ENCODE measurements at places on chromosomes 5 and 9.

- no peak for DNase-seq
Measured at GRCh38 chr5:58201922-58202648, 257.8 kb downstream of the PLK2 start.

DNA sequence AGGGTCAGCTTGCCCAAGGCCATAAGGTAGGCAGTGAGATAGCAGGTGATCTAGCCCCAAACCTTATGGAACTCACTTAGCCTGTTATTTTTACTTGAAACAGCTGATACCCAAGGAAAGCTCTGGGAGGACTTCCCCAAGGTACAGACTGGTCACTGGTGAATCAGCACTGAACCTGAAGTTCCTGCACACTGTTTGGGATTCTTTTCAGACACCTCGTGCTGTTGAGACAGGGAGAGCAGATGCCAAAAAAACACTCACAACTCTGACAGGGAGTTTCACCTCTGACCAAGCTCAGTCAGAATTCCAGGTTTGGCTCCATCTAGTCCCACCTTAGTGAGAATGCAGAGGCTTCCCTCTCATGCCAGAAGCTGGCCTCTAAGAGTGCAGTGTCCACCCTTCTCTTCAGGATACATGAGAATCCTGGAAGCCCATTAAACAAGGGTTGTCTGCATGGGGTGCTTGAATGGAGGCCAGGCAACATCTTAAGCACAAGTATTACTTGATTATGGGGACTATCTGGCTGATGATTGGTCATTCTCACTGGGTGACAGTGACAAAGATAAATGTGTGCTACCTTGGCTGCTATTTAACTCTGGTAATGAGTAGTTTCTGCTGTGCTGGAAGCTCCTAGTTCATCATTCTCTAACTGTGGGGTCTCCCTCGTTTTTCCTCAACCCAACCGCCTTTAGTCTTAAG lies 122.8 kb upstream of the SLIT3 start:
- no peak for DNase-seq

DNA sequence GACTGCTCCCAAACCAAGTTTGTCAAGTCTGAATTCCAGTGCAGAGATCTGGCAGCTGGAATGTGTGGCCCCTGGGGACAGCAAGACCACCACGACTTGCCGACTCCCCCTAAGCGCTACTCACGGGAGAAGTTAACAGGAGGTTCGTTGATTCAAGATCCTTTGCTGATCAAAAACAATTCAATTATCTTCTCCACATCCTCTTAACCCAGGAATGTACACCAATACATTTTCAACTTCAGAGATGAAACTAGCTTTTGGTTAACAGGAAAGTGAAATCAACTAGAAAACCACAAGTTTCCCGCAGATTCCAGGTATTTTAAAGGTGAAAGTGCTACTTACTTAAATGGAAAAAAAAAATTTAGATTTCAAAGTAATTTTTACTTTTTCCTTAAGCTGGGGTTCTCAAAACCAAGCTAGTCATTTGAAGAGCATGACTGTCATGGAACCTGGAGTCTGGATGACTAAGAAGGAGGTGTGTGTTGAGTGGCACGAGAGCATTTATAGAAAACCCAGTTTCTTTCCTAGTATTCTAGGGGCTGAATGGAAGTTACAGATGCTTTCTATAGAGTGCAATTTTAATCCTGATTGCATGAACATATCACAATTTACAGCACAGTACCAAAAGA lies 257.5 kb upstream of the PANK3 start:
- DNase-seq = peak; percentile 23

GRCh38 chr9:72444435-72444834 lies 77.0 kb upstream of the TMC1 start:
- DNase-seq = no peak

DNA sequence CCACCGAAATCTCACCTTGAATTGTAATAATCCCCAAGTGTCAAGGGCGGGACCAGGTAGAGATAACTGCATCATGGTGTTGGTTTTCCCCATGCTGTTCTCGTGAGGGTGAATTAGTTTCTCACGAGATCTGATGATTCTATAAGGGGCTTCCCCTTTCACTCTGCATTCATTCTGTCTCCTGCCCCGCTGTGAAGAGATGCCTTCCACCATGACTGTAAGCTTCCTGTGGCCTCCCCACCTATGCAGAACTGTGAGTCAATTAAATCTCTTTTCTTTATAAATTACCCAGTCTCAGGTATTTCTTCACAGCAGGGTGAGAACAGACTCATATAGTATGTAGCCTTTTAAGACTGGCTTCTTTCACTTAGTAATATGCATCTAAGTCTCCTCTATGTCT lies 128.1 kb upstream of the NR5A1 start:
- DNase-seq = no peak

- DNase-seq = no peak
Measured at GRCh38 chr5:154608531-154609011, 130.5 kb upstream of the HAND1 start.

GRCh38 chr5:122192497-122193496 lies 63.5 kb downstream of the ZNF474 start:
- DNase-seq = peak; percentile 4

- no peak for DNase-seq
Measured at GRCh38 chr5:41345295-41345694, 132.0 kb upstream of the C6 start.

DNA sequence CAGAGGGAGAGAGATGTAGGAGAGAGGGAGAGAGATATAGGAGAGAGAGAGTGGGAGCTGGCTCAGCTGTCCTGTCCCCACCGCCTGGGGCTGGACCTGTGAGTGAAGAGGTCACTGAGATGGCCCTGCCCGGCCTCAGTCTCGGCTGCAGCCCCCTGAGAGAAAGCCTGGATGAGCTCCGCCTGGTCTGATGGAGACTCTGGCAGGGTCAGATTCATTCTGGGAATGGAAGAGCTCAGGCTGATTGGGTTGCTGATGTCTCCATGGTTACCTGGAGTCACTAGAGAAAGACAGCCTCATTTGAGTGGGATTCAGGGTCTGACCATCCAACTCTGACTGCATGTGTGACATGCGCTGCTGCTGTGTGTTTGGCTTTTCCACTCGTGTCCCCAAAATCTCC lies 27.1 kb upstream of the SEMA4D start:
- DNase-seq = no peak

DNA sequence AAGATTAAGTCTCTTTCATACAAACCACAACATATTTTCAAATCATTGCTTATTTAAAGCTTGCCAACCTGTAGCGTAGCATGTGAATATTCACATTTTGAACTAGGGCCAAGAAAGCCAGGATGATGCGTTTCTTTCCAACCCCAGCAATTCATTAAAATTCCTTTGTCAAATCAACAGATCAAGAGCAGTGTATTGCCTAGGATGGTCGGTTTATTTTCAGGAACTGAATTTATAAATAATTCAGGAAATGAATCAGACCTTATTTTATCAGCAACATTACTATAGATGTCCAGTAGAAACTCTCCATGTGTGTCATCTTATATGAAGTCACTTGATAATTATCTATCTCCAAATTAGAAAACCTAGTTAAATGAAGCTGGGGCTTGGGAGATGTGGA lies 13.2 kb upstream of the AUH start:
- no peak for DNase-seq

- no peak for DNase-seq
Measured at GRCh38 chr5:127685662-127686061, 17.5 kb upstream of the CCDC192 start.

DNA sequence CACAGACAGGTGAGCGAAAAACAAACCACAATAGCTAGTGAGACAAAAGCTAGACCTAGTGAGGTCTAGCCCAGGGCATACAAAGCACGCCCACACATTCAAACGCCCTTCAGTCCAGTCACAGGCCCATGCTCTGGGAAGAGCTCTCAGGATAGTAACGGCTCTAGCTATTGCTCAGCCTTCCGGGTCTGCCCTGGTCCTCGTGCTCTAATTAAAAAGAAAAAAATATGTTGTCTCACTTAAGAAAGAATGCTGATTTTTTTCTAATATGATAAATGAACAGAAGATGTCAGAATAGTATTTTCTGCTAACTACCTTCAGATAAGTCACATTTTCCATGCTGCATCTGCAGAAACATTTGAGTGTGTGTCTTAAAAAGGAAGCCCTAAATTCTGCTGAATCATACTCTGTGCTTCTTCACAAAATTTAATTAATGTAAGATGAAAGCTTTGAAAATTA lies 94.5 kb downstream of the PLPP1 start:
- peak; percentile 14 for DNase-seq

DNA sequence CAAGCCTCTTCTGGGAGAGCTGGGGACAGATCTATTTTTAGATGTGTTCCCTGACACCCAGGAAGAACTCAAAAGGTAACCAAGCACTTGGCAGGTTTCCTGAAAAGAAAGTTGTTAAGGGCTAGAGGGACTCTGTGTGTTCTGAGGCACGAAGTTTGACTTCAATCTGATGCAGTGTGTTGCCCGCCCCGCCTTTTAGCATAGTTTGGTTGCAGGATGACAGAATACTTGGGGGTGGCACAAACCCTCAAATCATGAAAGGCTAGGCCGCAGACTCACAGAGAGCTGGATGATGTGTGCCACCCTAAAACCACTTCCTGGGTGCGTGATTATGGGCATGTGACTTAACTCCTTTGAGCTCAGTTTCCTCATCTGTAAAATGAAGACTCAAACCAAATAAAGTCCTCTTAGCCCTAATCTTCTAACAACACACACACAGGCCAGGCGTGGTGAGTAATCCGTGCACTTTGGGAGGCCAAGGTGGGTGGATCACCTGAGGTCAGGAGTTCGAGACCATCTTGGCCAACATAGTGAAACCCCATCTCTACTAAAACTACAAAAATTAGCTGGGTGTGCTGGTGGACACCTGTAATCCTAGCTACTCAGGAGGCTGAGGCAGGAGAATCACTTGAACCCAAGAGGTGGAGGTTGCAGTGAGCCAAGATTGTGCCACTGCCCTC lies 12.8 kb upstream of the NDFIP1 start:
- DNase-seq = peak; percentile 87

GRCh38 chr5:89606939-89607534 lies 724.1 kb upstream of the MEF2C start:
- no peak for DNase-seq

DNA sequence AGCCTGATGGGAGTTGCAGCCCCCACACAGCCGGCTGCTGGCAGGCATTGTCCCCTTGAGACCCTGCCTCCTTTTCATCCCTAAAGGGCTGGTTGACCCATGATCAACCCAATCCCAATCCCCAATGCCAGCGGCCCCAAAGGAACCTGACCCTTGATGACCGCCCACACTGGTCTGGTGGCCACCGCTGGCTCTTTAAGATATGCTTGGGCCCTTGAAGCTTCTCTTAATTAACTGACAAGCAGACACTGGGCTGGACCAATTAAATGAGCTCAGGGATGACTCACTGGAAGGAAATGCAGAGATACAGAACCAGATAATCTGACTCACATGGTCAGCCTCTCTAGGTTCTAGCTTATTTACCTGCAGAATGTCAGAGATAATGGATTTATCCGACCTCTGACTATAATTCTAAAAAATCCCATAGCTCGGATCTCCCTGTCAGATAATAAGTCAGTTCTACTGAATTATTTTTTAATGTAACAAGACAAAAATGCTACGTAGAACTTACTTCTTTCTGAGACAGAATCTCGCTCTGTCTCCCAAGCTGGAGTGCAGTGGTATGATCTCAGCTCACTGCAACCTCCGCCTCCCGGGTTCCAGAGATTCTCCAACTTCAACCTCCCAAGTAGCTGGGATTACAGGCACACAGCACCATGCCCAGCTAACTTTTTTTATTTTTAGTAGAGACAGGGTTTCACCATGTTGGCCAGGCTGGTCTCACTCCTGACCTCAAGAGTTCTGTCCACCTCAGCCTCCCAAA lies 11.1 kb upstream of the MLANA start:
- DNase-seq = no peak

DNA sequence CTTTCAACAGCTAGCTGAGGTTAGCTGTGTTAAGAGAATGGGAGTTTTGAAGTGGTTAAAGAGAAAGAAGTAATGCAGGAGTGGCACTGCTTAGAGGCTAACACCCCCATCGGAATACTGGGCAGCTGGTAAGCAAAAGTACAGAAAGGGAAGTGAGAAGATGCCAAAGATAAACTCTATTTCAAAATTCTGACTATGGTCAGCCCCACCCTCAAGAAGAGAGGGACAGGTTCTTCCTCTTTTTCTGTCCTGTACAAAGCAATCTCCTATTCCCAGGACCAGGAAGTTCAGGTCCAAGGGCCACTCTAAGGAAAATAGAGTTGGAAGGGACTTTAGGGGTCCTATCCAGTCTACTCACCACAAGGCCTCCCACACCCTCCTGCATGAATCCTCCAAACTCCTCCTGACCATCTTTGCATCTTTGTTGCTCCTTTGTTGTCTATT lies 45.9 kb upstream of the JAK2 start:
- DNase-seq = peak; percentile 17

- DNase-seq = no peak
Measured at GRCh38 chr5:10645146-10645545, 81.3 kb downstream of the ANKRD33B start.

- no peak for DNase-seq
Measured at GRCh38 chr5:113147101-113147508, 170.5 kb downstream of the DCP2 start.

GRCh38 chr9:123927625-123928532 lies 2.0 kb downstream of the DENND1A start:
- DNase-seq = no peak

GRCh38 chr5:132714456-132715307 lies 22.7 kb downstream of the KIF3A start:
- no peak for DNase-seq

DNA sequence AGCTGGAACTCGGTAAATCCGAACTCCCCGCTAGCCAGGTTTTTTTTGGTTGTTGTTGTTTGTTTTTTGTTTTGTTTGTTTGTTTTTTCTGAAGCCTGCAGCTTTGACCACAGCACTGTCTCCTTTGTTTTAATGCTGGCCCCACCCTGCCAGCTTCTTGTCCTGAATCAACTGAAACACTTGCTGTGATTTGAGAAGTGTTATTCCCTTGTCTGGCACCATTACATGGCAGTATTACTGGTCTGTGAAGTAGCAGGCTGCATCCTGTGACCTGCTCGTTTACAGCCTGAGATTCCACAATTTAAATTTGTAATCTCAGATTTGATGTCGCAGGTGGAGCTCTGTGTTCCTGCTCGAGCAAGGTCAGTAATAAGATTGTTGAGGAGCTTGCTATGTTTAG lies 1.4 kb upstream of the SLC36A2 start:
- DNase-seq = no peak

- no peak for DNase-seq
Measured at GRCh38 chr9:77707383-77708063, 59.4 kb upstream of the GNA14 start.
